Left colon (tissue), 2 donors: ENCODE measurements at places on chromosomes 7 and 10. TPM values are rescaled to one million over a fixed set of nuclear protein-coding genes. Genes with fewer than 3 reads are reported as not detected.

Gene CDH23
- 2.2 TPM for total RNA-seq

Gene ZNF804B
- not detected for total RNA-seq

Gene NPFFR1
- total RNA-seq, result 0.03 TPM

Gene CC2D2B
- 0.37 TPM for total RNA-seq

Gene CFTR
- total RNA-seq, result 116 TPM

DNA sequence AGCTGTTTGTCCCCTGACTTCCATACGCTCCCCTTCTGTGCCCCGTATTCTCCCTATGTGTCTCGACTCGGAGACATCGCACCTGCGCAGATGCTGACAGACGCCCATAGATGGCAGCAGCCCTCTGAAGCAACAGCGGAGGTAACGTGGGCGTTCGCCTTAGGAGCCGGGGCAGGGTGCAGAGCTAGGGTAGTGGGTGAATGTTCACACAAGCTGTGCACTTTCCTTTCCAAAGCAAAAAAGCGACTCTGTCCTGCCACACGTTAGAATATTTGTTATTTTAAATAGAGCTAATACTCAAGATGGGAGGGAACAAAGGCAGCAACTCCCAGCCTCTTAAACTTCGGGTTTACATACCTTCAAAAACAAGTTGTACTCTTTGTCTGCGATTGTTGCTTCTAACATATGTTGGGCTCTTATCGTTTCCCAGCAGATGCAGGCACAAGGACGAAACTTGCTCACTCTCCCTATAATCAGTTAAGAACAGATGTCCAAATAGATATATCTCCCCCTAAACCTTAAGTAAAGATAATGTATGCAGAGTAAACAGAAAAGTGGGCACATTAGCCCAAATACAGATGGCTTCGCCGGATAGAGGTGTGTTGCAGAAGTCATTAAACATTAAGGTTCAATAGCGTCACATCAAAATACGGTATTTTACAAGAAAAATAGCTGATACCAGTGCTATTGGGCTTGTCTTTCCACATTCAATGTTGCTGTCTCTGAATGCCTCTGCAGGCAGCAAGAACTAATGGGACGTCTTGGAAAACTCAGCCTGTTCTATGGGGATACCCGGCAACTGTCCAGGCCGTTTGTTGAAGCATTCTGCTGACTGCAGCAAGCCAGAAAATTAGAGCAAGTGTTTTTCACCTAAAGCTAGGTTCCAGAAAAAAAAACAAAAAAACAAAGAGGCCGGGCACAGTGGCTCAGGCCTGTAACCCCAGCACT lies 340.3 kb upstream of the PRKCQ start:
- peak; percentile 74 for DNase-seq

- DNase-seq, result no peak
Measured at GRCh38 chr10:100805543-100806355, 60.4 kb downstream of the PAX2 start.

DNA sequence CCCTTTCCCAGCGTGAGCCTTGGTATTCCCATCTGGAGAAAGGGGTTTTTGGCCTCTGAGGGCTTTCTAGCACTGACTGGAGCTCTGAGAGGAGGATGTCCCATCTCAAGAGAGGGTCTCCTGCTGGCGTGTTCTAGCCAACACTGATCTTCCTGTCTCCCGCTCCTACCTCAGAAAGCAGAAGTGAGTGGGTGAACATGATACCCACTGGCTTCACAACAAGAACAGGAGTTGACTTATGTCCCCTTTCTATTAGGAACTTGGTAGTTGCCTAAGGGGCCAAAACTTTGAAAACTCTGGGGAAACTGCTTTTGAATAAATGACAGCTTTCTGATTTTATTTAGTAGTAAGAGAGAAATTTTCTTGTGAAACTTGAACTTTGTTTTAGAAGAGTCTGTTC lies 113.1 kb upstream of the ADCY1 start:
- DNase-seq, result no peak
